ENCODE measurements at places on chromosomes 6 and 20. TPM values are rescaled to one million over a fixed set of nuclear protein-coding genes. Genes with fewer than 3 reads are reported as not detected.

The COL11A2 gene
- 0.32 TPM for total RNA-seq

The APOM gene
- 4.6 TPM for total RNA-seq

The MMP24 gene
- 0.98 TPM for total RNA-seq

The CEP57L1 gene
- 19.8 TPM for total RNA-seq

The IMPG1 gene
- not detected for total RNA-seq

The ASIP gene
- total RNA-seq: not detected

GRCh38 chr20:63087236-63087871 lies 80.6 kb upstream of the BHLHE23 start:
- no peak overlapping the region for H3K27ac ChIP-seq
- no peak overlapping the region for H3K4me3 ChIP-seq
- H3K36me3 ChIP-seq: no peaks in the 10 kb centered on the region
- DNase-seq: peak; percentile 33
- H3K27me3 ChIP-seq: peaks cover 2% of the 10 kb centered on the region
- no peaks in the 10 kb centered on the region for H3K4me1 ChIP-seq

GRCh38 chr20:31760519-31761240 lies 21.6 kb downstream of the TPX2 start:
- H3K36me3 ChIP-seq: no peaks in the 10 kb centered on the region
- H3K4me1 ChIP-seq: no peaks in the 10 kb centered on the region
- no peak overlapping the region for H3K4me3 ChIP-seq

DNA sequence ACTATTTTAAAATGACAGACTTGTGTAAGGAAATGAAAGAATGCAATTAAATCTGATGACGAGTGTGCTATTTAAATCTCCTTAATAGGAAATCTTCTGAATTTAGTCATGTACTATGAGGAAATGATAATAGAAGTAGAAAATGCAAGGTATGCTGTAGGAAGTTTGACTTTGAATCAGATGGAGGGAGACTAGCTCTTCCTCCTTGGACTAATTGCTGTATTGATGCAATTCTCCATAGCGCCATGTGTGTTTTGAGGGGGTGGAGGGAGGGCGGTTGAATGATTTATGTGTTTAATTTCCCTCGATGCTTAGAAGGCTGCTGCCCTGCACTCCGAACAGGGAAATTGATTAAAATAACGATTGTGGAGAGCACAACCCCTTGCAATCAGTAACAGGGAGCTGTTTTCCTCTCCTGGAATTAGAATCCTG lies 214.4 kb upstream of the PRND start:
- DNase-seq: no peak
- no peaks in the 10 kb centered on the region for H3K27me3 ChIP-seq
- no peak overlapping the region for H3K4me3 ChIP-seq
- no peak overlapping the region for H3K27ac ChIP-seq
- no peaks in the 10 kb centered on the region for H3K4me1 ChIP-seq

GRCh38 chr6:75620381-75621304 lies 19.0 kb downstream of the SENP6 start:
- H3K4me3 ChIP-seq: no peak overlapping the region
- H3K4me1 ChIP-seq: no peaks in the 10 kb centered on the region
- DNase-seq: no peak
- no peaks in the 10 kb centered on the region for H3K36me3 ChIP-seq

GRCh38 chr20:51631011-51631950 lies 88.8 kb upstream of the NFATC2 start:
- H3K27me3 ChIP-seq: no peaks in the 10 kb centered on the region
- no peaks in the 10 kb centered on the region for H3K36me3 ChIP-seq
- peak overlapping the region; percentile 94 for H3K27ac ChIP-seq
- peak; percentile 80 for DNase-seq

DNA sequence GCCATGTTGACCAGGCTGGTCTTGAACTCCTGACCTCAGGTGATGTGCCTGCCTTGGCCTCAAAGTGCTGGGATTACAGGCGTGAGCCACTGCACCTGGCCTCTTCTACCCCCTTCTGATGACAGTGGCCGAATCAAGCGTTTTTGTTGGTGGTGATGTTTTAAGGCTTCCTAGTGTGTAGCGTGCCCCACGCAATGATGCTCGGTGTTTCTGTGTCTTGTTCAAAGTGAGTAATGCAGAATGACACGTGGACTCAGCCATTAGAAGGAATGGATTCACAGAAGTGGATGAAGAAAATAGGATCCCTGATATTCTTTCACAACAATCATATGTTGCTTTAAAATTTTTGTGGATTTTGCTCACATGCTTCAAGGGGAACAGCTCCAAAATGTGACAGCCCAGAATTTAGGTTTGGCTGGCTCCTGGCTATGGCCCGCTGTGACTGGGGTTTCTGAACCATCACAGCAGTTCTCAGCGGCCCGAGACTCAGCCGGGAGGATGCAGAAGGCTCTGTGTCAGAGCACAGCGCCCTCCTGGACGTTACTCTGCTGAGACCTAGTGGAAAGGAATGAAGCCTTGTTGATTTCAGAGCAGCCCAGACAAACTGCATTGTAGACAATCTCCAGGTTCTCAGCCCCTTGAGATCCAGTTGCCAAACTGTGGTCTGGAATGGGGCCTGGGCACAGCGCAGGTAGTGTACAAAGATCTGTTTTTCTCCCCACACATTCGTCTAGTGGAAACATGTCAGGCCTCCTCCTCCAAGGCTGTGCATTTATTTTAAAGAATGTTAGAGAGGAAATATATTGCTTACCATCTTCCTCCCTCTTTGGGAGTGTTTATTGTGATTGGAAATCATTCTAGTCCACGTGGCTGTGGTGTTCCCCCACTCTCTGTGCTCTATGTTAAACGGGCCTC lies 57.6 kb upstream of the TIAM2 start:
- H3K36me3 ChIP-seq: no peaks in the 10 kb centered on the region
- peaks cover 5% of the 10 kb centered on the region for H3K4me1 ChIP-seq
- H3K27me3 ChIP-seq: no peaks in the 10 kb centered on the region

- H3K27me3 ChIP-seq: no peaks in the 10 kb centered on the region
- H3K36me3 ChIP-seq: no peaks in the 10 kb centered on the region
- no peak overlapping the region for H3K27ac ChIP-seq
- no peaks in the 10 kb centered on the region for H3K4me1 ChIP-seq
- DNase-seq: no peak
These were observed 270.0 kb upstream of the CDYL start for GRCh38 chr6:4506223-4506622.

GRCh38 chr20:38685853-38686473 lies 38.3 kb upstream of the SLC32A1 start:
- no peak overlapping the region for H3K27ac ChIP-seq
- DNase-seq: no peak
- H3K4me1 ChIP-seq: no peaks in the 10 kb centered on the region
- H3K4me3 ChIP-seq: no peak overlapping the region

DNA sequence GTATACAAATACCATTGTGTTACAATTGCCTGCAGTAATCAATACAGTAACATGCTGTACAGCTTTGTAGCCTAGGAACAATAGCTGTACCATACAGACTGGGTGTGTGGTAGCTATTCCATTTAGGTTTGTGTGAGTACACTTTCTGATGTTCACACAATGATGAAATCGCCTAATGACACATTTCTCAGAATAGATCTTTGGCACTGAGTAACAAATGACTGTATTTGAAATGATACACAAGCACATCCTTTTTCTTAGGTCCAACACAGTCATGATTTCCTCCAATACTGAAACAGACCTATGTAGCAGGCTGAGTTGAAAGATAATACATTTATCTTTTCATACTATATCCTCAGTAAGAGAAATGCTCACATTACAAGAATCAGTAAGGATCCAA lies 13.9 kb downstream of the KHDRBS2 start:
- no peaks in the 10 kb centered on the region for H3K27me3 ChIP-seq
- H3K4me1 ChIP-seq: no peaks in the 10 kb centered on the region
- DNase-seq: no peak

GRCh38 chr6:100763617-100764241 lies 117.4 kb downstream of the ASCC3 start:
- H3K27ac ChIP-seq: no peak overlapping the region
- H3K4me3 ChIP-seq: no peak overlapping the region
- no peak for DNase-seq
- no peaks in the 10 kb centered on the region for H3K27me3 ChIP-seq
